ENCODE measurements at places on chromosomes 3 and 15.
A peak's percentile ranks its signal among the peaks of the same experiment; 100 is the strongest.

DNA sequence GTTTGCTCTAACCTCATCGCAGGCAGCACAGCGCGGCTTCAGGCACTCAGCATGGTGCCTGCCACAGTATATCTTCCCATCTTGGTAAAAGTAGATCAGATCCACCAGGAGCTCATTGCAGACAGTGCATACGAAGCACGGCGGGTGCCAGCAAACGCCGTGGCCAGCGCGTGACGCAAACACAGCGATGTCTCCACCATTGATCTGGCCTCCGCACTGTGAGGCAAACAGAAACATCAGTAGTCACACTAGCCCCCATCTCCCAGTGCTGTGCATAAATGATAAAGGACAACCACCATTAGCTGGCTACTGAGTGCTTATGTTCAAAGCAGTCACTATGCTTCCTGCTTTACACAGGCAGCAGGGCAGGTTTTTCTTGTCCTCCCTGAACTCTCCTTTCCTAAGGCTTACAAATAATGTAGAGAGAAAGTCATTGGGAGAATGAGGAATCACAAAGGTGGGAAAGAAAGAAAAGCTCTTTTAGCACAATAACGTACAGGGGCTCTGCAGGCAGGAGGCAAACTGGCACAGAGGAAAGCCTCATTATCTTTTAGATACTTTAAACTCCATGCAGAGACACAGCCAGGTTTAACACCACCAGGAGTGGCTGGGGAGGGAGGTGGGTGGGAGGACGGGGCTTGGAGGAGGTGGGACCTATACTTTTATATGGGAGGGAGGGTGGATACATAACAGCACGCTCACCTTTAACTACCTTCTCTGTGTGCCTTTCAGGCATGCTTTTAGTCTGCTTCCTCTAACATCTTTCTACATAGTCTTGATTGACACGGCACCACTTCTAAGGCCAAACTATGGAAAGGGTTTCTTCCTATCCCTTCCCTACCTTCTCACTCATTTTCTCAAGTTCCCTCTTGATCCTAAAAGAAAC is 67.9 kb downstream of the PRICKLE2 start:
- DNase-seq: no peak

- no peak for DNase-seq
These were observed 19.2 kb downstream of the KLF13 start for GRCh38 chr15:31345606-31346366.

- DNase-seq: no peak
These were observed 35.8 kb downstream of the SETD2 start for GRCh38 chr3:47128137-47128536.

- no peak for DNase-seq
These were observed 137.9 kb upstream of the ZBTB20 start for GRCh38 chr3:115284980-115285379.

DNA sequence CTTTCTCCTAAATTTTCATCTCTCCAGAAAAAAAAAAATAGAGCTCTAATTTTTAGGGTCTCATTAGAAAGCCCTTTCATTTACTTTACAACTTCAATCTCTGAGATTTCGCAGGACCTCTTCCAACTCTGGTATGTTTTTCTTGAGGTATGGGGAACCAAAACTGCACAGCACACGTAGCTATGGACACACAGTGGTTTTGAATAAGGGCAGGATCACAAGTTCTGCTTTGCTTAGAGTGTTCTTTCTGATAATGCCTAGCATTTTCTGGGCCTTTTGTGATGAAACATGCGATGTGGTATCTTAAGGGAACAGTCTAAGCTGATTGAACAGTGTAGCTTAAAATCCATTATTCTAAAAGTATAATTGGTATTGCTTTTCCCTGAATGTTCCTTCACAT is 25.3 kb downstream of the ZNF592 start:
- no peak for DNase-seq

DNA sequence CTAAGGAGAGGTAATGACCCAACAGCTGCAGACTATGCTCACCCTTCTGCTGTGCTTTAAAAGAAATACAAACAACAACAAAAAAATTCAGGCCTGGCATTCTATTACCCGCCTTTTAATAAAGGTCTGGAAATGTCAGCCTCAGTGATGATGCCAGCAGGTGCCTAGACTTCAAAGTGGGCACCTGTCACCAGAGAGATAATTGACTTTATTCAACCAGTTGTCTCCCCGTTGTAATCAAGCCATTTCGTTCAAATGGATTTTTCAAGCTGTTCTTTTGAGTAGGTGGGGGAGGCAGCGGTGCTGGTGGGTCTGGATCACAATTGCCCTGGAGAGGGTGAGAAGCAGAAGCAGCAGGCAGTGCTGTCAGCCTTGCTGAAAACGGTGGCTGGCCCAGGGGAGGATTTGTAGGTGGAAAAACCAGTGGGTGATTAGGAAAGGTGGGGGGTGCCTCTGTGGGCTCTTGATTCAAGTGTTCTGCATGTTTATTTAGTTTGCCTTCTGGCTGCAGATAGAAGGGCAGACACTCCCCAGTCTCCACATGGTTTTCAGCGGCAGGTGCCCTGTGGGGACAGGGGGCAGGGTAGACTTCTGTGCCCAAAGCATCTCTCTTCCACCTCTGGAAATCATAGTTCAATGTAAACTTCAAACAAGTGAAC is 300.2 kb upstream of the SLCO3A1 start:
- peak; percentile 48 for DNase-seq

GRCh38 chr3:154970797-154971196 is 109.3 kb upstream of the MME start:
- DNase-seq: no peak

DNA sequence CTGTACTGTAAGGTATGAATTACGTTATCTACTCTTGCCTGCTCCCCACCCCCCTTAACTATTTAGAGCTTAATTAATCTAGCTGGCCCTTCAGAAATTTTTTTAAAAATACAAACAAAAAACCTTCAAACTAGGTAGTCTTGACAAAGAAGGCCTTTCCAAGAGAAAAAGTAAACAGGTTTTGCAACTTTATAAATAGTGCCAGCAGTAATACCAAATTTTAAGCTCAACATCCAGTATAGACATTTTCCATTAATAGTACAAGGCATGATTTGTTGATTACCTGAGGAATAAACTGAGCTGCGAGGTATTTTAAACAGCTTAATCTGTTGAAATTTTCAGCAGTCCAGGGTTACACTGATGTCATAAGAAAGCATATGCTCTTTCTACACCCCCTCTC is 20.1 kb downstream of the STX19 start:
- DNase-seq: no peak

DNA sequence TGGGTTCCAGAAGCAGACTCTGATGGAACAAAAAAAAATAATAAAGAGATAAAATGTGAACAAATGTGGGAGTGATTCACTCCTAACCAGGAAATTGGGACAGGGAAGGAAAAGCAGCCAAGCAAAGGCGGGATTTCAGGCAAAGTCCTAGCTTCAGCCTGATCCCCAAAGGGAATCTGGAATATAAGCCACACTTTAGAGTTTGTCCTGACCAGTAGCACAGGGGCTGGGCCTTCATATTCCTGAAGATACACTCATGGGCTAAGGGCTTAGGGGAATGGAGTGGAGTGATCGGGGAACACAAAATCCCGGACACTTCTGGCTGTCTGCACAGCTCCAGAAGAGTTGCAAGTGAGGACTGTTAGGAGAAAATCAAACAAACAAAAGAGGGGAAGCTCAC is 135.0 kb upstream of the COL8A1 start:
- DNase-seq: no peak

- no peak for DNase-seq
These were observed 6.0 kb downstream of the CHCHD4 start for GRCh38 chr3:14118400-14119381.

GRCh38 chr3:66182246-66182645 is 38.6 kb upstream of the SLC25A26 start:
- no peak for DNase-seq

- no peak for DNase-seq
These were observed 86.8 kb downstream of the NUP210 start for GRCh38 chr3:13333236-13333897.

GRCh38 chr3:141434255-141434654 is 52.6 kb upstream of the RASA2 start:
- no peak for DNase-seq

GRCh38 chr3:37297459-37297858 is 123.1 kb upstream of the LRRFIP2 start:
- no peak for DNase-seq

DNA sequence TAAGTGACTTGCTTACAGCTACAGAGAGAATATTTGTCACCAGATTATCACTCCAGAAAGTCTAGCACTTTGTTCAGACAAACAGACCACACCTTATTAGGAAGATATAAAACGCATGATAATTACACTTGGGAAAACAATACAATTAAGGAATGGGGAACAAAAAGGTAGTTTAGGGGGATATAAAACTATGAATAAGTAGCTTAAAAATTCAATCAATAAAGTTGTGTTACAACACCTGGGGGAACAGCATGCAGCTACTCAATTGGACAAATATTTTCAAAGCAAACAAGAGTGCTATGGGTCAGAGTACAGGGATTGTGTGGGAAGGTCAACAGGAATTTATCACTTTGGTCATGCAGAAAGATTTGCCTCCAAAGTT is 15.1 kb downstream of the CLDN1 start:
- no peak for DNase-seq

DNA sequence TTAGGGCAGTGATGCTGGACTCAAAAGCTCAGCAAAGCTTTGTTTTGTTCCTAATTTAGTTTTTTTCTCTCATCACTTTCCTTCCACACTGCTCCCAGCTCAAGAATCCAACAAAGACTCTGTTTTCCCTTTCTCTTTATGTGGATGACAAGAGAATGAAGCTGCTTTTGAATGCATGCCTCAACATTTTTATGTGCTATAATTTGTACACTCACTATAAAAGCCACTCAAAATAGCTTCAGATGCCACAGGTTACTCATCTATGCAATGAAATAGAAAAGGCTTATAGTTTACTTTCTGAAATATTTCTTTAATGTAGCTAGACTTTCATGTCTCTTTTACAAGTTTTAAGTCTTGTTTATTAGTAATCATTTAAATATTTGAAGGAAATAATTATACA is 714.9 kb downstream of the OTOL1 start:
- DNase-seq: no peak

DNA sequence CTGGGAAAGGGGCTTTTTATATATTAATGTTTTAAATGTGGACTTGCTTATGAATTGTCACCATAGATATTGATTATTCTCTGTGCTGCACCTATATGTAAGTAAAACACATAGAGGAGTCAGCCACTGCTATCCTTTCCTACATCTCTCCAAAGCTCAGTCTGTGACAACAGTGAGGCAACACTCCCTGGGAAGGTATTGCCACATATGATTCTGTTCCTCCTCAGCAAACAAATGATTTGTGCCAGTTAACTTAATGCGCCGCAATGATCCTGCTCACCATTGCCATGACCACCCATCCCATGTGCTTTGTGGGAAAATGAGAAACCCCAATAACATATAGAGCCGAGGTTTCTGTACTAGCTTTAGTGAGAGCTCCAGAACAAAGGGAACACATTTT is 75.1 kb upstream of the FBN1 start:
- no peak for DNase-seq

DNA sequence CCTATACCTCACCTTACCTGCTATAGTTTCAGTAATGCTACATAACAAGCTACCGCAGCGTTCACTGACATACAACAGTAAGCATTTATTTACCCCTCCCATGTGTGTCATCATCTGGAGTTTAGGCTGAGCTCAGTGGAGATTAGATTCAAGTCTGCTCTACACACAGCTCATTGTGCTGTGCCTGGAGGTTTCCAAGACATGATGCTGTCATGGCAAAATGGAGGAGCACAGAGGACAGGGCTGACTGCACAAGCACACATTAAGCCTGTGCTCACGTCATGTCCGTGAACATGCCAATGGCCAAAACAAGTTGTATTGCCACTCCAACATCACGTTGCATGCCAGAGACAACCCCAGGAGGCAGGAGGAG is 333.8 kb upstream of the TRIM42 start:
- no peak for DNase-seq

DNA sequence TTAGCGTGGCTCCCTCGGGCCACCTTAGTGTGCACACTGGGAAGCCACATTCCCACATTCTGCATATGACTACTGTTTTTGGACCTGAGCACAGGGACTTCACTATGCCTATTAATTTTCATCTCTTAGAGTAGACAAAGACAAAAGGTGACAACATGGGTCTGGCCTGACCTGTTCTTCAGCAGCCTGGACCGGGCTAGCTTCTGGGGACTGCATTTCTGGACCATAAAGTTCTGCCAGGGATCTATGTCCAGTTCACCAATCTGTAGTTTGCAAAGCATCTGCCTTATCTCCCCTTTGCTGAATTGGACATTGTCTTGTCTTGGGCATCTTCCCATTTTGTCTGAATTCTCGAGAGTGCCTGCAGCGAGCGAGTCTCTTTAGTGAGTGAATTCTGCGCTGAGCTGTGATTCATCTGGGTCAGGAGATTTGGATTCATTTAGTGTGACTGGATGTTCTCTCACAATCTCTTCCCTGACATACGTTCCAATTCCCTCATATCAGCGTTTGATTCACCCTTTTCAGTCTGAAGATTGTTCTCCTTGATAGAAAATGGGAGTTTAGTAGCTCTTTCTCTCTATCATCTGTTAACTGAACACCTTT is 112.2 kb upstream of the PLXNA1 start:
- peak; percentile 23 for DNase-seq

- no peak for DNase-seq
These were observed 267.7 kb upstream of the BCHE start for GRCh38 chr3:166104938-166105337.

DNA sequence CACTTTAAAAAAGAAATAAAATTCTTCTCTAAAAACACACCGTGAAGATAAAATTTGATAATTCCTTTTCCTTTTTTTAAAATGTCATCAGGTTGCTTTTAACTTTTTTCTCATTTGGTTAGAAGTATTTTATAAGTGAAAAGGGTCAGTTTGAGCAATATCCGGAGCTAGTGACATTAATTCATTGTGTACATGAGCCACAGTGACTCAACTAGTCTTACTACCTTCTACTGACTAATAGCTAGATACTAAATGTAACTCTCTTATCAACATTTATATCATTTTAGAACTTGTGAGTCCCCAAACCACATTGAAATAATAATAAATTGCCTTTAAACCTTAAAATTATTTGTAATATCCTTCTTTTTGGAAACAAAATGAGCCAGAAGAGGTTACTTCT is 101.2 kb upstream of the ZBTB20 start:
- DNase-seq: no peak

DNA sequence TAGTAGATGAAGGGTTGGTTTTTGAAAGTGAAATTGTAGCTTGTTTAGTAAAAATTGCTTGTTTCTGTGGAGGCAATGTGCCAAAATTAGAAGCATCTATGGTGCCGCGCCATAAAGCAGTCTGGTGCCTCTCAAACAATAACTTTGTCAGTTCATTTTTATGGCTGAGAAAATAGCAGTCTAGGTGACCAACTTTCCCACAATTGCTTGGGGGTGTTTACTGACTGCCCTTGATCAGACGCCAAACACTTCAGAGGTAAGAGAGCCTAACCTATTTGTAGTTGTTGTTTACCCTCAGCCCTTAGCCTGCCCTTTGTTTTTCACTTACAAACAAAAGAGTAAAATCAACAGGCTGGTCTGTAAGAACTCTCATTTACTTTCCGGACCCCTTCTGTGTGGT is 174.5 kb downstream of the FNDC3B start:
- no peak for DNase-seq

All from endodermal cell (in vitro differentiated cells).